Ovary (tissue), 10 donors: ENCODE measurements at places on chromosomes 12 and 14. TPM values are rescaled to one million over a fixed set of nuclear protein-coding genes. Genes with fewer than 3 reads are reported as not detected.

GRCh38 chr14:81138429-81138828 is 82.3 kb downstream of the GTF2A1 start:
- no peak for DNase-seq

DNA sequence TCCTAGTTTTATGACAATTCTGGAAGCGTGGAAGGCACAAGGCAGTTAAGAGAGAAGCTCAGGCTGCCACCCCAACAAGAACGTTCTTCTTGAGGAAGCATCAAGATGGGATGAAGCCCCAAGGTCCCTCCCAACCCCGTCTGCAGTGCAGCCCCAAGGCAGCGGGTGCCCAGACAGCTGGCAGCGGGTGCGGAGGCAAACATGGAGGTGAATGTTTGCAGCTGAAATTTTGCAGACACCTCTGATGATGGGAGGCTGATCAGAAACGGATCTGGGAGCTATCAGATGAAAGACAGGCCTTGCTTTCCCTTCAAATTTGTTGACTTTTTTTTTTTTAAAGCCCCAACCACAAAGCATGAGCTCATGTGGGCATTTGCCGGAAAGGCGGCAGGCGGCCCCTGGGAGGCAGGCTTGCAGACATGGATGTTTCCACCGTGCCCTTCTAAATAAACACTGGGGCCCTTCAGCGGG is 230.7 kb upstream of the RTL1 start:
- DNase-seq = no peak

Gene KCNJ8
- 17.2 TPM for total RNA-seq

DNA sequence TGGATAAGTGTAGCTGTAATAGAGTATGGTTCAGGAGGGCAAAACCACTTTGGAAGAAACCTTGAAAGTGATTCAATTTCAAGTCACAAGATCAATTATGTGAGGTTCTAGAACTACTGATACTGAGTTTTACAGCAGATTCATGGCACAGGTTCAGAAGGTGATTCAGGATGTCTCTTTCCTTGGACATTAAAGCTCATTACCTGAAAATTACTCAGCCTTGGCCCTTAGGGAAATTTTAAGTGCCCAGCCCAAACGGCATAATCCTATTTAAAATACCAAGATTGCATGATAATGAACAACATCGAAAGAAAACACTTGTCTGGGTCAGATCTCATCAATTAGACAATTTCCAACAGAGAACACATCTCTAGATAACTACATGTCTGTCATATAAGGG is 70.2 kb upstream of the SLC38A2 start:
- no peak for DNase-seq

GRCh38 chr12:30687265-30687986 is 8.2 kb downstream of the IPO8 start:
- DNase-seq = no peak
